ENCODE measurements at places on chromosomes 1 and 21.

- no peak for DNase-seq
These were observed 2.8 kb downstream of the SRARP start for GRCh38 chr1:16006552-16007485.

DNA sequence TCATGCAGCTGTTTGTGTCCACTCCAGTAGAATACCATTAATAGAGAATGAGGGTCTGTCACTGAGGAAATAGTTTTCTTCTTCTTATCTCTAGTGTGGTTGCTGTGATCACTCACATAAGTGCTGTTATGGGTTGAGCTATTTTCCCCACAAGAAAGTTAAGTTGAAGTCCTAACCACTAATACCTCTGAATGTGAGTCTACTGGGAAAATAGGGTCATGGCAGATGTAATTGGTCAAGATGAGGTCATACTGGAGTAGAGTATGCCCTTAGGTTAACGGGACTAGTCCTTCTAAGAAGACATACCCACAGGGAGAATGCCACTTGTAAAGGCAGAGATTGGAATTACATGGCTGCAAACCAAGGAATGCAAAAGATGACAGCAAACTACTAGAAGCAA lies 70.5 kb upstream of the COL24A1 start:
- no peak for DNase-seq

DNA sequence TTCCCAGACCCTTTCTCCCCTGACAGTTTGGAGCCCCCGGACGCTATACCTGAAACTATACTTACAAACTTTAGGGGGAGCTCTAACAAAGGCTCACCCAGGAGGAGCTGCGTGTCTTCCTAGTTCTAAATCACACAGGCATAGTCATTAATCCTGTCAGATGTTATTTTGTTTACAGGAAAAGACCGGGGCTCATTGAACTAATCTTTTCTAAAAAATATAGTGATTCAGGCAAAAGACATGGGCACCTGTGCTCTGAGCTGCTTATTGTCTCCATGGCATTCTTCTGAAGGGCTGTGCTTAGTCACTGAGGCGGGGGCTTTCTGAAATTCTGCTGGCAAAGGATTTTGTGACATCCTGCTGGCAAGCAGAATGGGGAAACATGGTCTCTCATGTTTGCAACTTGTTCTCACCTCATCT lies 1577.0 kb downstream of the NCAM2 start:
- no peak for DNase-seq

GRCh38 chr1:184499616-184500015 lies 112.8 kb downstream of the C1orf21 start:
- DNase-seq = no peak

GRCh38 chr1:77282866-77283539 lies 1.2 kb downstream of the AK5 start:
- no peak for DNase-seq

- no peak for DNase-seq
These were observed 23.1 kb upstream of the ECE1 start for GRCh38 chr1:21313203-21313885.
